Cortex of kidney (tissue), 1 donor: ENCODE measurements at places on chromosomes 4 and X.

GRCh38 chrX:133335027-133335426, 80.3 kb downstream of the GPC4 start:
- no peak for DNase-seq

DNA sequence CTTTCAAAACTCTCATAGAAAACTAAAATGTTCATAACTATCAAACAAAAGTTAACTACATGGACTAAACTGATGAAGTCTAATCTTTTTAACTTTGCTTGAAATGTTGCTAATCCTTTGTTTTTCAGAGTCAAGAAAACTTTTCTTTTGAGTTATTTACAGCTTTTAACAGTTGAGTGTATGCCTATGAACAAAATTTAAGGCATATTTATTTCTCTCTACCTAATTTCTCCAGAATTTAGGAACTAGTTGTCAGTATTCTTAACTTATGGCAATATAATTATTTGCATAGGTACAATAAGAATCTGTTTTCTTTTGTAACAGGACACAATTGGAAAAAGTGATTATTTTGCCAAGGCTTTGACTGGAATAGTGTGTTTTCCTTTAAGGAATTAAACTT, 23.8 kb downstream of the TENM3 start:
- DNase-seq, result no peak

DNA sequence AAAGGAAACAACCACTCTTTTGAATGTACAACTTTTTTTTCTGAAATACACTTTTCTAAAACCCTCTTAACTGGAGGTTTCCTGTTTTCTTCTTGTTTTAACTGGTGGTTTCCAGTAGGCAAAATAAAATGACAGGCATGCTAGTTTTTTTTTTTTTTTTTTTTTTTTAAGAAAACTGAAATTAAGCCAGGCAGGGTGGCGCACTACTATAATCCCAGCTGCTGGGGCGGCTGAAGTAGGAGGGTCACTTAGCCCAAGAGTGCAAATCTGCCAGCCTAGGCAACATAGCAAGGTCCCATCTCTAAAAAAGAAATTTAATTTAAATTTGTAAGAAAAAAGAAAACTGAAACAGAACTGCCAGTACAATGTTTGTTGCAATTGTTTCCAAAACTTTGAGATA, 44.0 kb downstream of the TMEM144 start:
- no peak for DNase-seq

GRCh38 chr4:119321921-119322687, at the start of gene FABP2:
TSS of gene FABP2 (minus strand) at chr4:119322138. CDS start at chr4:119322102, 36 bp downstream.
- DNase-seq, result no peak

DNA sequence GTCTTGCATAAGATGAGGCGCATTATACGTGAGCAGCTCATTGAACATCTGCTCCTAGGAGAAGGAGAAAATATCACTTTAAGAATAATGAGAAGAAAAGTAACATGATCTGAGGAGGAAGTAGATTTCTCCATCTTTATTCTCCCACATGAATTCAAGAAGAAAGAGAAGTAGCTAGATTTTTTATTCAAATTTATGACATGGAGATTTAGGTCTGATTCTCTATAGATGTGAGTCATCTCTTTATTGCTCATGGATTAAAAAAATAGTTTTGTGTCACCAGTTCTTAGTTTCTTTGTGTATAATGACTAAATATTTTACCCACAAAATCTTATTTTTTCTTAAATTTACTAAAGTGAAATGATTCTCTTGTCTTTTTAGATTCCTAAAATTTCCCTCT, 40.4 kb downstream of the HPGDS start:
- no peak for DNase-seq

GRCh38 chrX:147950352-147950751, 30.8 kb upstream of the FMR1NB start:
- DNase-seq, result no peak

DNA sequence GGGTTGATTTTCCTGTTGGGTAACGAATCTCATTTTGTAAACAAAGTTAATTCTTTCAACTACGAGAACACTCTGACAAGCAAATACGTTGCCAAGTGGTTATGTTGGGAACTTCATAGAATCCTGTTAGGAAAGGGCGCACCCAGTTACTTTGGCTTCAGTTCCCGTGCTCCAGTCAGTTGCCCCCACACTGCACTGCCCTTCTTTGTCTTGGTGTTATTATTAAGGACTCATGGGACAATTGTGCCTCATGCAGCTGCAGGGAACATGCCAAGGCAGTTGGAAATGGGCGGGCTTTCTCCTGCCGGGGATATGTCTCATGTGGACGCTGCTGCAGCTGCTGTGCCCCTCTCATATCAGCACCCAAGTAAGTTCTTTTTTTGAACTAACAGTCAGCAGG, 28.9 kb downstream of the OFD1 start:
- no peak for DNase-seq

DNA sequence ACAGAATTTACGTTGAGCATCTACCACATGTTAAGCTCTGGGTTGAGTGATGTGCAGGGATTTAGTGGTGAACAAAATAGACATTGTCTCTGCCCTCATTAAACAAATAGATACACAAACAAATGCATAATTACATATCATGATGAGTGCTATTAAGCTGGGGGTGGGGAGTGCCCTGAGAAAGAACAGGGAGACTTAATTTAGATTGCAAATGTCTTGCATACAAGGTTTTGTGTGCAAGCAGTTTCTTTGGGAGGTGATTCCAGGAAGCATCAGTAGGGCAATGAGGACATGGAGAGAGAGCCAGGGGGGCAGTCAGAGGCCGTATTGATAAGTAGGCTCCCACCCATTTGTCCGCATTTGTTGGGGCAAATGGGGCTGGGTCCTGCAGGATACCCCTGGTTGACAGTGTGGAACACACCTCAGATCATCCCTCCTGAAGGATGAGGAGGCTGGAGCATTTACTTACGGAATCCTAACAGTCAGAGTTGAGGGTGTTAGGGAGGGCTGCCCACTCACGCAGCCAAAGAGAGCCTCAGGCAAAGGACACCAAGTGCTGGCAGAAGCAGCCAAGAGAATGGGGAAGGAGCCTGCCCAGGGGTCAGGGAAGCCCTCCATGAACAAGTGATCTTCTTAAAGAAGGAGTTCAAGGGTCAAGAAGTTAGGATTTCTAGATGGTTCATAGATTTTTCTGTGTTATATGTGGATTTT, 245.9 kb downstream of the BCOR start:
- DNase-seq, result no peak
